AG09309 (cell line): ENCODE measurements at places on chromosomes 5 and 9.

- no peak for DNase-seq
These were observed 571.2 kb upstream of the DAB2 start for GRCh38 chr5:39995990-39996389.

- peak; percentile 27 for DNase-seq
These were observed 352.2 kb downstream of the PLK2 start for GRCh38 chr5:58107704-58108103.

GRCh38 chr5:33472805-33473409 lies 32.1 kb downstream of the TARS1 start:
- no peak for DNase-seq

DNA sequence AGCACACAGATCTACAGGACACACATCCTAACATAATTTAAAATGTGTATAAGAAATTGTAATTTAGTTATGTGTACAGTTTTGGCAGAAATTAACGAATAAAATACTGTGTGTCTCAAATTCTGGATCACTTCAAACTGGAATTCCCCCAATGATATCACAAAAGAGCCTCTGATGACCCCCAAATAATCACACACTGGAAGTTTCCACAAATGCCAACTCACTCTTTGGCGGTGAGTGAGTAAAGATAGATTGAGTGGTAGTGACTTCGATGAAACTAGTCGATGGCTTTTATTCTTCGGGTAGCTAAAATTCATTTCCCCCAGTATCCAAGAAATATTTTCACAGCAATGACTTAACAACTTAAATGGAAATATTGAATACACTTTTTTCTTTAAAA lies 2.2 kb downstream of the ZNF366 start:
- DNase-seq, result no peak

- DNase-seq, result no peak
These were observed 5.7 kb downstream of the RCL1 start for GRCh38 chr9:4798281-4799032.

DNA sequence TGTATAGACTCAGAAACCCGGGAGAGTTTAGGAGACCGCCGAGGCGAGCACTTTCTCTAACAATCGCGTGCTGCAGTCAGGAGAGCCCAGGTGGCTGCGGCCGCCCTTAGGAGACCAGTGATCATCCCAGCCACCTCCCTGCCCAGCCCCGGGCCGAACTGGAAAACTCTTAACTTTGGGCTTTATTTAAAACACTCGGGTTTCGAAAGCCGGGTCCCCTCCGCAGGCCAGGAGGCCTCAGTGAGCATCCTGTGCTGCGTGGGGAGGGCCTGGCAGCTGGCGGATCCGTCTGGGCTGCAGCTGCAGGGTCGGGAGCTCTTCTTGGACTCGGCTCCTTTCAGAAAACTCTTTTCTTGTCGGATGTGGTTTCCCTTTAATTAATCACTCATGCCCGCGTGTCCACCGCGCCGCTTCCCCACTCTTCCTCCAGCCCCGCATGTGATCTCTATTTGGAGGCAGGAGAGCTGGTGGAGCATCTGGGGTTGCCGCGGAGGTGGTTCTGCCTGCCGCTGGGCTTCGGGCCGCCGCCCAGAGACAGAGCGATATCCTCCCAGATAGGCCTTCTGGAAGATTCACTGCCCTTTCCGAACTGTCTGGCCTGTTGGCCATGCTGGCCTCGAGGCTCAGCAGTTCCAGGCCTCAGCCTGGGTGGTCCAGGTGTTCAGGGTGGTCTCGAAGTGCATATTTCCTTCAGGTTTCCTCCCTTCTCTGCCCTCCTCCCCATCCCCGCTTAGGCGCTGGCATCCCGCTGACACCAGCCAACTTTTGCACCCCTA lies 59.5 kb downstream of the TMEM174 start:
- DNase-seq, result no peak

GRCh38 chr9:105051897-105052296 lies 123.9 kb upstream of the ABCA1 start:
- DNase-seq, result no peak

DNA sequence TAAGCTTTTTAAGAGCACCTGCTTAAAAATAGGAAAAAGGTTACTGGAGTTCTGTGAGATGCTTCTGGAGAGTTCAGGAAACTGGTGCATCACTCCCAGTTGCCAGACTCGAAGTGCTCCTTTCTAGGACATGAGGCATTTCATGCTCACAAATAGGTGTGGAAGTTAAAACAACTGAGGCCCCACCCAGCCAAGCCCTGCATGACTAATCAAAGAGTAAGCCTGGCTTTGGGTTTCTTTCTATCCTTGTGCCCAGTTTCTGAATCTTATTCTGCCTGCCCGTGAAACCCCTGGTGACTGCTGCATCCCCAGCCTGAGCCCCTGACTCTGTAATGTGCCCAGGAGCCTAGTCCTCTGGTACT lies 7.7 kb downstream of the SPINK9 start:
- DNase-seq, result no peak

DNA sequence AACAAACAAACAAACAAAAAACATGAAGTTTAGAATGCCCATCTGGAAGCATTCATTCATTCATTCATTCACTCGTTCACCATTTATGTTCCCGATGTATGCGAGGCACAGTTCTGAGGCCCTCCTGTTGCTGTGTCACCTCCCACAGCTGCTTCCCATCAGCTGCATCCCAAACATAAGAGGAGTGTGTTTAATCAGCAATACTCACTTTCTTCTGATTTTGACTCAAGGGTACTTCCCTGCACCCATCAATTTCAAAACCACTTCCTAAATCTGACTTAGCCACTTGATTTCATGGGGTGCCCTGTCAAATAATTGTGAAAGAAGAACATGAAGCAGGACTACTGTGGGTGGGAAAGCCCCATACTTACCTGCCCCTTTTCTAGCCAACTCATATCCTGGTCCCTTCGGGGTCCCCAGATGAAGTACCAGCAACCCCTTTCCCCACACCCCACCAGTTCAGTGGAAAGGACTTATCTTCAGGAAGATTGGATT lies 128.0 kb upstream of the IL12B start:
- no peak for DNase-seq

DNA sequence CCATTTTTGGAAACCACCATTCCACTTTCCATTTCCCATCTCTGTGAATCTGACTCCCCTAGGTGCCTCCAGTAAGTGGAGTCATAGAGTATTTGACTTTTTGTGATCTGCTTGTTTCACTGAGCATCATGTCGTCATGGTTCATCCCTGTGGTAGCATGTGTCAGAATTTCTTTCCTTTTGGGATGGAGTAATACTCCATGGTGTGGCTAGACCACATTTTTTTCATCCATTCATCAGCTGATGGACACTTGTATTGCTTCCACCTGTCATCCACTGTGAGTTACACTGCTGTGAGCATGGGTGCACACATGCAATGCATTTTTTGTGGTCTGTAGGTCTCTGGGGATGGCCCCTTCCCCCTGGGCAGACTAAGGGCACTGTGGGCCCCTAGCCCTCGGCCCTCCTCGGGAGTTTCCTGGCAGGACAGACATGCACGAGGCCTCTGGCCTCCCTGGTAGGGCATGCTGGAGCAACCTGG lies 115.9 kb downstream of the GADD45G start:
- DNase-seq, result no peak

- no peak for DNase-seq
These were observed 557.9 kb upstream of the GRAMD2B start for GRCh38 chr5:125865166-125865815.

- DNase-seq, result no peak
These were observed 67.5 kb downstream of the MAMDC2 start for GRCh38 chr9:70111042-70111602.

GRCh38 chr5:127645300-127645726 lies 3.6 kb upstream of the CTXN3 start:
- DNase-seq, result no peak

DNA sequence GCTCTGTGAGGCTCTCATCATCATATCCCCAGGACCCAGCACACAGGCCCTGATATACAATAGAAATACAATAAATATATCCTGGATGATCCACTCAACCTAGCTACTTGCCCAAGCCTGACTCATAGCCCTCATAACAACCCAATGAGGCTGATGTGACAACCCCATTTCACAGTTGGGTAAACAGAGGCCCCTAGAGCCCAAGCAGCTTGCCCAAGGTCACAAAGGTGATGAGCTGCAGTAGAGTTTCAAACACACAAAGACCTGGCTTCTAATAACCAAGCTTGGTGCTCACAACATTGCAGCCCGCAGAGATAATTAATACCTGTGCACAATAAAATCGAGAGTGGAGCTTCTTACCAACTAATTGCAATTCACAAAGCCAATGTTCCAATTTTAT lies 3.2 kb upstream of the AKNA start:
- DNase-seq, result no peak

- DNase-seq, result no peak
These were observed 28.9 kb downstream of the NLN start for GRCh38 chr5:65750938-65751337.

DNA sequence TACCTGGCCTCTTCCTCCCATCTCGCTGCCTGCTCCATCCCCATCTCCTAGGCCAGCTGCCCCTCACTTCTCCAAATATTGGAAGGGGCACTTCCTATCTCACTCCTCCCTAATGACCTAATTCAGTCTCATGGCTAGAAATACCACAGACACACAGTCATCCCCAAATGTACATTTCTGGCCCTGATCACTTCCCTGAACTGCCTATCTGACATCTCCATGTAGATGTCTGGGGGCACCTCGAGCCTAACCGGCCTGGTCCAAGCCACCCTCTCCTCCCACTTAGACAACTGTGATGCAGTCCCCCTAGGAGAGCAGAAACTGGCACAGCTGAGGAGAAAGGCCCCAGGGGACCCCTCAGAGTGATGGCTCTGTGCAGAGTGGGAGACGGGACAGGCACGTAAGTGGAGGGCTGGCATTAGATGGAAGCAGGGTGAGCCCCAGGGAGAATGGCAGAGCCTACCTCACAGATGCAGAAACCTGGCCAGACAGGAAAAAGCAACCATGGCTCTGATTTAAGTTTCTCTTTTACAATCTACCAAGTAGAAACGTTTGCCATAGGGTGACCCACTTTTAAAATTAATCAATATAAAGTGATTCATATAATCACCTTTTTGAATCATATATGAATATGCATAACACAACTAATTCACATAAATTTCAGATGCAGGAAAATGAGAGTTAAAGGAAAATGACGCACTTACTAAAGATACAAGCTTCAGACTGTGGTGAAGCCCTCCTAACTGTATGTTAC lies 22.1 kb downstream of the CAMSAP1 start:
- no peak for DNase-seq
